ENCODE measurements at places on chromosomes 1 and 21. TPM values are rescaled to one million over a fixed set of nuclear protein-coding genes. Genes with fewer than 3 reads are reported as not detected.

GRCh38 chr1:71857862-71858261 is 424.5 kb downstream of the NEGR1 start:
- H3K27me3 ChIP-seq, result no peaks in the 10 kb centered on the region
- no peak overlapping the region for H3K27ac ChIP-seq
- no peak for DNase-seq
- H3K36me3 ChIP-seq, result no peaks in the 10 kb centered on the region
- H3K4me3 ChIP-seq, result no peak overlapping the region

DNA sequence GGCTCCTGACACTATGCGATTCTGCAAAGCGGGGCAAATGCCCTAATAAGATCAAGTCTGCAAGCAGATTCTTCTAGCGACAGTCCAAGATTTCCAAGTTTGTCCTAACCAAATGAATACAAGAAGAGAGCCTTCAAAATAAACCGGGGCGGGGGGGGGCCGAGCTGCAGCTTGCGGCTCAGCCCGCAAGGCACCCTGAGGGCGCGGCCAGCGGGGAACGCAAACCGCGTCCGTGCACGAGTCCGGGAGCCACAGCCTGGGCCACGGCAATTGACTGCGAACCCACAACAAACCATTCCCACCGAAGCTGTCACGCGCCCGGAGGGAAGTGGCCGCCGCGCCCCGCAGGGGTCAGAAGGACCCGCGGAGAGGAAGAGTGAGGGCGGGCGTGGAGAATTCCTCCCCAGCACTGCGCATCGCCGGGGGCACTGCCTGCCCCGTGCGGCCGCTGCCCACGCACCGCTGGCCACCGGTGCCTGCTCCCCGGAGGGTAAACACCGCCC is 687 bp downstream of the TGFBR3 start:
- no peaks in the 10 kb centered on the region for H3K4me1 ChIP-seq
- no peaks in the 10 kb centered on the region for H3K36me3 ChIP-seq
- peak overlapping the region; percentile 13 for H3K27ac ChIP-seq
- H3K27me3 ChIP-seq, result no peaks in the 10 kb centered on the region
- peak; percentile 12 for DNase-seq

Gene HSD11B1
- not detected for total RNA-seq

DNA sequence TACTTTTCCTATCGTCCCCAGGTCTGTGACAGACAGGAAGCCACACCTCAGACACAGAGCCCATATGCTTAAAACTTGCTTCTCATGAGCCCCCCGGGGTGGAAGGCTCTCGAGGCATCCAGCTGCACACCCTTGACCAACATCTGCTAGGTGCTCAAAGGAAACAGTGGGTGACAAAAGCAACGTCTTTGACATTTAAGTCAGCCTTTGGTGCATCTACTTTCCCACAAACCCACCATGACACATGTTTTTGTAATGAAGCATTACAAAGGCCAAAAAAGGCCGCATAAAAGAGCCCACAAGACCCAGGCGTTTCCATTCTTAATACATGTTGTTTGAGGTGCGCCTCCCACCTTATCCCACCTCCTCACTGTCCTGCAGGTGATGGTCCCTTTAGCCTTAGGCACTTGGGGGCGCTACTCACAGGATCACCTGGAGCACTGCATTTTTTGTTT is 11.8 kb upstream of the FASLG start:
- 0 out of 2 replicates have a peak, but pooled peaks cover 3% of the 10 kb centered on the region for H3K4me1 ChIP-seq
- no peak overlapping the region for H3K4me3 ChIP-seq
- no peaks in the 10 kb centered on the region for H3K36me3 ChIP-seq

- DNase-seq, result no peak
- H3K4me3 ChIP-seq, result no peak overlapping the region
- peak overlapping the region; percentile 29 for H3K27ac ChIP-seq
- no peaks in the 10 kb centered on the region for H3K36me3 ChIP-seq
- no peaks in the 10 kb centered on the region for H3K27me3 ChIP-seq
Measured at GRCh38 chr1:203281851-203282661, 23.3 kb upstream of the BTG2 start.

DNA sequence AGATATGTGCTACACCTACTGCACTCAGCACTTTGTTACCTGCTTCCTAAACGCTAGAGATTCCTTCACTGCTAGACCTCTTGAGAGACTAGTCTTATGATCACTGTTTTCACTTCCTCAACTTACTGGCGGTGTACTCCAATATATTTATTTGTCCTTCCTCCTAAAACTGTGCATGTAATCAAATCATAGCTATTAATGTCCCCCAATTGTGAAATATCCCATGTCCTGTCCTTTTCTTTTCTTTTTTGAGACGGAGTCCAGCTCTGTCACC is 3.4 kb downstream of the SOAT1 start:
- DNase-seq, result no peak
- H3K36me3 ChIP-seq, result no peaks in the 10 kb centered on the region
- no peak overlapping the region for H3K4me3 ChIP-seq
- no peak overlapping the region for H3K27ac ChIP-seq
- H3K27me3 ChIP-seq, result no peaks in the 10 kb centered on the region

GRCh38 chr1:156368889-156369684 is at the start of gene RHBG:
Gene RHBG (plus strand): TSS chr1:156369211. CDS start chr1:156369250, 39 bp downstream.
- peak within 1 kb of the TSS; percentile 72 for H3K27ac ChIP-seq
- H3K4me3 ChIP-seq, result peak within 1 kb of the TSS; percentile 51
- H3K4me1 ChIP-seq, result peaks cover 65% of the 10 kb centered on the region
- no peaks in the 10 kb centered on the region for H3K27me3 ChIP-seq
- peak; percentile 74 for DNase-seq

Gene GNG12
- 12.5 TPM for total RNA-seq

DNA sequence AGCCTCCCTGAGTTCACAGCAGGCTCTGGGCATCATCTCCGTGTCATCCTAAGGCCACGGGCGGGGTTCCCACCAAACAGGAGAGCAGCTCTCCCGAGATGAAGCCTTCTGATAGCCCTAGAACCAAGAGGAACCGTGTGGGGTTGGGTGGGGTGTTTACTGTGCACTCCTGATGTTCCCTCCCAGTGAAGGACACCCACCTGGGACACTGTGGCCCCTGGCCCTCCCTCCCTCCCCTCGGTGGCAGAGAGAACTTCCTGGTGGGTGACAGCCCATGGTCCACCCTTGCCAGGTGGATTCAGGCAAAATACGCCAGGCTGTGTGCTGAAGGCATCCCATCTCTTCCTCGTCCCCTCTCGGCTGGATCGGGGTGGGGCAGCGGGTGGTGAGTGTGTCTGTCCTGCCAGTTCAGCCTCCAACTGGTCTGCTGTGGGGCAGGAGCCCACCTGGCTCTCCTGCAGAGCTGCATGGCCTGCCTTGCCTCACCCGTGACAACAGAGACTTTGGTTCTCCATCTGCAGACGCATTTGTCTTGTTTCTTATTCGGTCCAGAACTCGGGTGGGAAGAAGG is 15.6 kb upstream of the C1orf174 start:
- no peak overlapping the region for H3K27ac ChIP-seq
- no peak overlapping the region for H3K4me3 ChIP-seq
- no peak for DNase-seq
- no peaks in the 10 kb centered on the region for H3K4me1 ChIP-seq
- H3K27me3 ChIP-seq, result no peaks in the 10 kb centered on the region
- H3K36me3 ChIP-seq, result no peaks in the 10 kb centered on the region

All from Caco-2 (cell line).